ENCODE measurements at places on chromosomes 13 and 19.

DNA sequence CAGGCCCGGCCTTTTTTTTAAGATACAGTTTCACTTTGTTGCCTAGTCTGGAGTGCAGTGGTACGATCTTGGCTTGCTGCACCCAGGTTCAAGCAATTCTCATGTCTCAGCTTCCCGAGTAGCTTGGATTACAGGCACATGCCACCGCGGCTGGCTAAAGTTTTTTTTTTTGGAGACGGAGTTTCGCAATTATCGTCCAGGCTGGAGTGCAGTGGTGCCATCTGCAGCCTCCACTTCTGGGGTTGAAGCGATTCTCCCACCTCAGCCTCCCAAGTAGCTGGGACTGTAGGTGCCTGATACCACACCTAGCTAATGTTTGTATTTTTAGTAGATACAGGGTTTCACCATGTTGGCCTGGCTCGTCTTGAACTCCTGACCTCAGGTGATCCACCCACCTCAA is 4.9 kb upstream of the CARM1 start:
- DNase-seq = no peak

- no peak for DNase-seq
These were observed 10.6 kb downstream of the ABHD17A start for GRCh38 chr19:1874554-1875185.

- no peak for DNase-seq
These were observed 18.5 kb upstream of the STARD13 start for GRCh38 chr13:33303855-33304597.

- no peak for DNase-seq
These were observed 14.5 kb downstream of the ZNF536 start for GRCh38 chr19:30386551-30387143.

DNA sequence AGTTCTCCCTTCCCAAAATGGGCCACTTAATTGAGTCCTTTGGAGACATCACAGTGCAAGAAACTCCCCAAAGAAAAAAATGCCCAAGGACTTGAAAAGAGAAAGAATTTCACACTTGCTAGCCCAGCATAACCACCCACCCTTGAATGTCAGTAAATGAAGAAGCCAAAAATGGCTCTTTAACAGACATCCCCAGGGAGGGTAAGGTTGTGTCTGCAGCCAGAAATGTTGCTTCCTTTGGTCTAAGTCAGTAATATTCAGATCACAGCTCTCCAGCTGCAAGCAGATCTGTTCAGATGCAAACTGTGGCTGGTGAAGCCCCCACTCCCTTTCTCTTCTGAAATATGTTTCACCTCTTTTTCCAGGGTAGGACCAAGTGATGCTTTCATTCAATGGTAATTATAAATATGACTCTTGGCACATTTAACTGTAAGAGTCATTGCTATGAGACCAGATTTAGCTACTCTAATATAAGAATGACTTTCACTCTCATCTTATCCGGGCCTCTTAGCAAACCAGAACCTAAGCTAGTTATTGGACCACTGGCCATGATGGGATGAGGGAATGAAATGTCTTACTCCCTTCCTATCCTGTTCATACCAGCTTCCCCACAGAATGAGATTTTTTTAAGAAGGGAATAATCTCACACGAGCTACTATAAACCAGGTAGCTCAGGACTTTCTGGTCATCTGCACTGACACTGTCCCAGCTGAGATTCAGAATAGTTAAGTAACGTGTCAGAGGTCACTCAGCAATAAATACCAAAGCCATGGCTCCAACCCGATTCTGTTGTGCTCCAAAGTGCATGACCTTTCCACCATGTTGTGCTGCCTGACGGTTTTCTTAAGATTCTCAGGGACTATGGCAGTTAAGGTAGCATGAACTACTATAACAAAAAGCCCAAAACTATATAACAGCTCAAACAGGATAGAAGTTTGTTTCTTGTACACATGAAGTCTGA is 234.1 kb downstream of the FOXO1 start:
- DNase-seq = no peak

GRCh38 chr13:40376296-40376849 is 290.1 kb downstream of the FOXO1 start:
- DNase-seq = no peak

GRCh38 chr19:44587963-44588770 is 25.2 kb upstream of the IGSF23 start:
- DNase-seq = peak; percentile 94

- peak; percentile 58 for DNase-seq
These were observed 4.1 kb upstream of the CD79A start for GRCh38 chr19:41872775-41873647.

DNA sequence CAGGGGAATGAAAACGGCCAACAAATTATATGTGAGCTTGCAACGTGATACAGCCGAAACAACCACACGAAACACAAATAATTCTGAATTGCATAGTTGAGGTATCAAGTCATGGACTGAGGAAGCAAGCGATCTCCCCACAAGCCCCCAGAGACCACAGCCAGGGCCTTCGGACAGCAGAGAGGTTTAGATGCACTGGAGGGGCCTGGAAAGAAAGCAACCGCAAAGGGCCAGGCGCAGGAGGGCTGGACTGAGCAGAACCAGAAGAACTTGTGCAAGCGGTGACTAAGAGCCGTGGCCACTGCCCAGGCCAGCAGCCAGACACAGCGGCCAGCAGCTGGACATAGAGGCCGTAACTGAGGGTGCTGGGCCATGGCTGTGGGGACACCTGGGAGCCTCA is 131.4 kb downstream of the TNFRSF19 start:
- DNase-seq = no peak

GRCh38 chr13:98606296-98606695 is 29.4 kb upstream of the STK24 start:
- no peak for DNase-seq

DNA sequence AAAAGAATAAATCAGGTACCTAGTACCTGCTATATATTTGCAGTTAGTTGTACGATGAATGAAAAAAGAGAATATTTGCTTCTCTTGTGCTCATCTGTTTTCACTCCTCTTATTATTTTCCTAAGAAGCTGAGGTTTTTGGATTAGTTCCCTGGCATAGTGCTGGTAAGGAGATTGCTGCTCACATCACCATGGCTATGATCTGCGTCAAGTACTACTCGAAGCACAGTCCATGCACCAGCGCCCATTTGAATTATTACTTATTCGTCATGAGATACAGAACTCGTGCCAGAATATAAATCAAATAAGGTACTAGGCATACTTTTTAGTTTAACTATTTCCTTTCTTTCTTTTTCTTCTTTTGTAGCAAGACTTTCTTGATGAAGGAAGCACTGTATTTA is 7.1 kb downstream of the SERTM1 start:
- DNase-seq = no peak

DNA sequence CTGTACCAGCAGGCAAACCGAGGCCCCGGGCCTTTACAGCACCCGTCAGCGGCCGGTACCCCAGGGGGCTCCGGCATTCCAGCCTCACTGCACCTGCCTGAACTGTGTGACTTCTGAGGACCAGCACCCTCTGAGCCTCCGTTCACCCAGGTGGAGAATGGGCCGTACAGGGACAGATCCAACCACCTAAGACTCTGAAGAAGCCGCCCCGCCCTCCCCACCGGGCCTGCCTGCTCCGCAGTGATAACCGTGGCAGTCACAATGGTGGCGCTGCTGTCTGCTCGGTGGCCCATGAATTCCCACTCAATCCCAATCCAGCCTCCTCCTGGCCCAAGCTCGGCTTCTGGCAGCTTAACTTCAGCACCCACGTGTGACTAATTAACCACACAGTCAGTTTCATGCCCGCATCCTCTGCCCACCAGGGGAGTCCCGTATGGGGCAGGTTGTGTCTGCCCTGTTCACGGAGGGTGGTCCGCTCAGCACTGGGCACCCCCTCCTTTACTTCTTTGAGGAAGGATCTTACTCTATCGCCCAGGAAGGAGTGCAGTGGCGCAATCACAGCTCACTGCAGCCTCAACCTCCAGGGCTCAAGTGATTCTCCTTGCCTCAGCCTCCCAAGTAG is 3.4 kb downstream of the TCF3 start:
- DNase-seq = no peak

DNA sequence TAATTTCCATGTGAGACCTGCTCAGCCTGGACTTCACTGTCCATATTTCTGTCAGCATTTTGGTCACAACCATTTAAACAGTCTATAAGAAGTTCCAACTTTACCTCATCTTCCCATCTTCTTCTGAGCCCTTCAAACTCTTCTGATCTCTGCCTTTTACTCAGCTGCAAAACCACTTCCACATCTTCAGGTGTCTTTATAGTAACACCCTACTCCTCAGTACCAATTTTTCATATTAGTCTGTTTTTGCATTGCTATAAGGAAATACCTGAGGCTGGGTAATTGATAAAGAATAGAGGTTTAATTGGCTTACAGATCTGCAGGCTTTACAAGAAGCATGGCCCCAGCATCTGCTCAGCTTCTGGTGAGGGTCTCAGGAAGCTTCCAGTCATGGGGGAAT is 1648.9 kb upstream of the SLC10A2 start:
- DNase-seq = no peak

DNA sequence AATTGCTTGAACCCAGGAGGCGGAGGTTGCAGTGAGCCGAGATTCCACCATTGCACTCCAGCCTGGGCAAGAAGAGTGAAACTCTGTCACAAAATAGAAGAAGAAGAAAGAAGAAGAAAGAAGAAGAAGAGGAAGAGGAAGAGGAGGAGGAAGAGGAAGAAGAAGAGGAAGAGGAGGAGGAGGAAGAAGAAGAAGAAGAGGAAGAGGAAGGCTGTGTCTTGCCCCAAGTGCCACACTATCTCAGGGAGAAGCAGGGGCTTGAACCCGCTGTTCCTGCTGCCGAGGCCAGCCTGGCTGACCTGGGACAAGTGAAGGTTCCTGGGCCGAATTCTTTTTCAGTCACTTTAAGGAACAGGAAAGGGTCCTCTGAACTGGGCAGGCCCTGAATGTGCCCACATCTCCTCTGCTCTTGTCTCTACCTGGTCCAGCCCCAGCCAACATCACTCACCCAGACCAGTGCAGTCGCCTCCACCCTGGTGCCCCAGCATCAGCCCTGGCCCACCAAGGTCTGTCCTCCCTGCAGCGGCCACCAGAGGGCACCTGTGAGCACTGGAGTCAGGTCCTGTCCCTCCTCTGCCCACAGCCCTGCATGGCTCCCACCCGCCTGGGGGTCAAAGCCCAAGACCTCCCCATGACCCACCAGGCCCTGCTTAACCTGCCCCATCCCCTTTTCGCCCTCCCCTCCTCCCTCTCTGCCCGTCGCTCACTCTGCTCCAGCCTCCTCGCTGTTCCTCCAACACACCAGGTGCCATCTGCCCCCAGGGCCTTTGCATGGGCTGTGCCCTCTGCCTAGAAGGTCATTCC is 20.0 kb downstream of the TICAM1 start:
- DNase-seq = peak; percentile 56

DNA sequence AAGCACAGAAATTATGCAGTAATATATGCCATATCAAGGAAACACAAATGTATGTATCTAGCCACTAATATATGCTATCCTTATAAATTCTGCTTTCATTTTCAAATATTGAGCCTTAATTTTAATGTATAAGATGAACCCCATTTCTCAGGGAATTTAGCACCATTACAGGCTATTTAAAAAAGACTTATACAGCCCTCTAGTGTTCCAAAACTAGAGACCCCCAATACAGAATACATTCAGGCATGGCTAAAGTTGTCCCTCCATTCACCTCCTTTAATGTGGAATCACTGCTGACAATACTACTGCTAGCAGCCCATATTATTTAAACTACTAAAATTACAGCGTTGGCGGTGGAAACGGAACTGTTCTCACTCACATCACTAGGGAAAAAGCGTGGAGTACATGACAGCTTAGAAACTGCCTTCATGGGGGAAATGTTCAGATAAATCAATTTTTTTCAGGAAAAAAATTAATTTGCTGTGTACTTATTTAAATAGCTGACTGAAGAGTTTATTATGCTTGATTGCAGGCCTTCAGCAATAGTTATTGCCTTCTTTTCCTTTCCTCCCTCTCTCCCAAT is 541.0 kb downstream of the PCDH9 start:
- peak; percentile 42 for DNase-seq

- no peak for DNase-seq
These were observed 12.7 kb downstream of the PRAM1 start for GRCh38 chr19:8489561-8490394.

DNA sequence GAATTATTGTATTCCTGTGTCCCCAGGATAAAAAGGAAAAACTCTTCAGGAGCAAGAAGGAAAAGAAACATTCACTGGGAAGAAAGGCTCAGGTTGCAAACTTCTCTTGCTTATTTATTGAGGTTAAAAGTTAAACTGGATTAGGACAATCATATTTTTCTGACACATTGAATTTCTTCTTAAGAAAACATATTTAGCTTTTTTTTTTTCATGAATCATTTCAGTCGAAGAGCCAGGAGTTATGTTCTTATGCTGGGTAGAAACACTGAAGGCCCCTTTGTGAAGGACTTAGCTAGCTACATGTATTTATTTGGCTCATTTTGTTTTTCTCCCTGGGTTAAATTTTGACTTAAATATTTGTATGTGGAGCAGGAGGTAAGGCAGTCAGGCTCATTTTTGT is 434.0 kb downstream of the KLF5 start:
- no peak for DNase-seq

Data from HCEC 1CT (cell line).